ENCODE measurements at places on chromosomes 5 and 9.

- DNase-seq, result no peak
Observed at GRCh38 chr5:19208397-19208796, 779.6 kb downstream of the CDH18 start.

DNA sequence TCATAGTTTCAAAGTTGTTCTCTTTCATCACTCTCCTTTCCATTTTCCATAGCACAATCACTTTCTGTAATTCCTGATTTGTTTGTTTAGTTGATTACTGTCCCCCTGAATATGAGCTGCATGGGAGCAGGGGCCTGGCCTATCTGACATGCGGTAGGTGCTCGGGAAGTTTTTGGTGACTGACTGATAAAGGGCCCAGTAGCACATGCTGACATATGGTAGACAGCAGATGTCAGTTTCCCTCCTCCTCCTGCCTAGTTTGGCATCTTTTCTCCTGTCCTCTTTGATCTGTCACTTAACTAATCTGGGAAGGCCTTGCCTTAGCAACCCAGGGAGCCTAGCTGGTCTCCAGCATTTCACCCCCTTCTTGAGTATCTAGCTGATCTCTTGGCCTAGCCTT lies 14.4 kb downstream of the GALNT12 start:
- DNase-seq, result no peak

- DNase-seq, result no peak
Observed at GRCh38 chr5:141807329-141807728, 70.9 kb downstream of the PCDH1 start.

DNA sequence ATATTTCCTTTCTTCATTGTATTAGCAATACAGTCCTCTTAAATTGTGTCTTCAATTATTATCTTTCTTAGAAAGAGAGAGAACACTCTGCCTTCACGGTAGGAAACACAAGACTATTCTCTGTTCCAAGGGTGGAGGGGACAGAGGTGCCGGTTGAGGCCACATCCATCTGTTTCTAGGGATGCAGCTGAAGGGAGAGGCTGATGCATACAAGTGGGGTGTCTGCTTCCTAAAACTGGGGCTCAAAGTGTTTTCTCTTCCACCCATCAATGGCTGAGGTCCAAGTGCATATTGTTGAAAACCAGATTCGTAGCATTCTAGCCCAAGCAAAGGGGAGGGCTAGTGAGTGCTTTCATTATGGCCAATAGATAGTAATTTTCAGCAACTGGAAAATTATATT lies 9.5 kb downstream of the IRX2 start:
- DNase-seq, result no peak

DNA sequence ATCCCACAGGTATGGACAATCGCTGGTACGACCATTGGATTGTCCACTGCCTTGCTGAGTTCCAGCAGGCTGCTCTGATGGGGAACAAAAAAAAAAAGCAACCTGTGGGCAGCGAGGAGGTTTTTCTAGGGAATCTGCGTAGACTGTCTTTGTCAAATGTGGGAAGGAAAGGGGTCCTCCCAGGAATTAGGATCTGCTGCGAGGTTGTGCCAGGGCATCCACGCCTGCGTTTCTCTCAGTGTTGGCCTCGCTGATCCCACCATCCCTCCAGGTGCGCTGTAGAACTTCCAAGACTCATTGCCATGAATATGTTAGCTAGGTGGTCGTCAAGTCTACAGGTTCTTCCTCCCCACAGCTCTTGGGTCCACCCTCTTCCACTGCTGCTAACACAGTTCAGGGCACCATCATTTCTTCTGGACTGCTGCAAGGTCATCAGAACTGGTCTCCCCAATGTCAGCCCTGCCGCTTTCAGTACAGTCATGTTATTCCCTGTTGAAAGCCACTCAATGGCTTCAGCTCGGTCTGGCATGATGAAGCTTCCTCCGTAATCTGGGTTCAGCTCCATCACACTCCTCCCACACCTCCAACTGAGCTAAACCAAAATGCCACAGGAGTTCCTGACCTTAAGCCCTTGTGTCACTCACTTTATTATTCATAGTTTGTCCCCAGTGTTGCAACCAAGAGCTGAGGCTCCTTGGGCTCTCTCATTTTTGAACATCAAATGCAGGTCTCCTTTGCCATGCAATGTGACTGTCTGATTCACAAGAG lies 79.5 kb upstream of the DMRT1 start:
- no peak for DNase-seq

GRCh38 chr9:96766199-96766598 lies 11.7 kb downstream of the ZNF510 start:
- DNase-seq, result no peak

GRCh38 chr5:175893466-175893865 lies 22.1 kb downstream of the CPLX2 start:
- no peak for DNase-seq

DNA sequence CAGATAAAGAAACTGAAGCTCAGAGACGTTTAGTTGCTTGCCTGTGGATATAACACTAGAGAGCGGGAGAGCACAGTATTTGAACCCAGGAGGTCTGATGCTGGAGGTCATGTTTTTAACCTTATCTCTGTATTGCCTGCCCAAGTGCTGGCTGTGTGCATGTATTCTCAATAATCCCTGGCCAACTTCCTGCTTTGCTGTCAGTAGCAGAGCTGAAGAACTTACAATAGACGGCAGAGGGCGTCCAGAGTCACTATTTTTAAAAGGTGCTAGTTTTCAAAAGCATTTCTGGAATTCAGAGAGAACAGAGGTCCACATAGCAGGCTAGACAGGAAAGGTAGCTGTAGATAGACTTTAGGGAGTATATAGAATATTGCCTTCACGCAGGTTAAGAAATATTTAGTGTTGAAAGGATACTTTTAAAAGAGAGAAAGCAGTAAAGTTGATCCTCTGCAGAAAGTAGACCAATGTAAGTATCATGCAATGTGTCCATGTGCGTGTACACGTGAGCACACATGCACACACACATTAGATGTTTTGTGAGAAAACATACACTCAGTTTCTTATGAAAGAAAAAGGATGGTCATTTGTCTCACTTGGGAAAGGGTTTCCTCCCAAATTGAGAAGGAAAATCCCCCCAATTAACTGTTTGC lies 46.3 kb downstream of the PTCD2 start:
- no peak for DNase-seq

GRCh38 chr5:88813244-88813643 lies 69.7 kb downstream of the MEF2C start:
- no peak for DNase-seq

DNA sequence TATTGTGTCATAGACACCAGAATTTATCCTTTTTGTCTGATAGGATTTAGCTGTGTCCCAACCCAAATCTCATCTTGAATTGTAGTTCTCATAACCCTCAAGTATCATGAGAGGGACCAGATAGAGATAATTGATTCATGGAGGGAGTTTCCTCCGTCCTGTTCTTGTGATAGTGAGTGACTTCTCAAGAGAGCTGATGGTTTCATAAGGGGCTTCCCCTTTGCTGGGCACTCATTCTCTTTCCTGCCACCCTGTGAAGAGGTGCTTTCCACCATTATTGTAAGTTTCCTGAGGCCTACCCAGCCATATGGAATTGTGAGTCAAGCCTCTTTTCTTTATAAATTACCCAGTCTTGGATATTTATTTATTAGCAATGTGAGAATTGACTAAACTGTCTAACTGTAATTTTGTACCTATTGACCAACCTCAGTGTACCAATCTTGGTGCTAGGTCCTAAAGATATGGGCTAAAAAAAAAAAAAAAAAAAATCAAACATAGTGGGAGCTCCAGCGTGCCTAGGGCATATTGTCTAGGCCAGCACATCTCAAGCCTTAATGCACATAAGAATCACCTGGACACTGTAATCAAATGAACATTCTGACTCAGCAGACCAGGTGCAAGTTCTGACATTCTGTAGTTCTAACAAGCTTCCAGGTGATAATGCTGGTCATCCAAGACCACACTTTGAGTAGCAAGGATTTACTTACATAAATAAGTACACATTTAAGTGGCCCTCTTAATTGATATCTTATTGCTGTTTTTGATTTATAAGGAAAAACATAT lies 30.5 kb downstream of the ST8SIA4 start:
- DNase-seq, result no peak

DNA sequence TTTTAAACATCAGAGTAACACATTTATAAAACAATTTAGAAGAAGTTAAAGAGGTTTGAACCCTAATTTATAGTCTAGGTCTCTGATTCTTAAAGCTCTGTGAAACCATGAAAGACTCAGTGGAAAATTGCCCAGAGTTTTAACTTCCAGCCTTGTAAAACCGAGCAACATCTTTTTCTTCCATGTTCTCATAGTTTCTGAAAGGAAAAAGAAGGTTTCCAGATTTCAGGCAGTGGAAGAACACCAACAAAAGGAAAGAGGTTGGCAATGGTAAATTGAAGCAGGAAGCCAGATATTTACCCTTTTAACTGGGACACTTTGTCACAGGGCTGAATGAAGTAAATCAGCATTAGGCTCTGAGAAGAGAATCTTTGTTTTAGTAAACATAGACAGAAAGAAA lies 1999.3 kb downstream of the MAT2B start:
- DNase-seq, result no peak

DNA sequence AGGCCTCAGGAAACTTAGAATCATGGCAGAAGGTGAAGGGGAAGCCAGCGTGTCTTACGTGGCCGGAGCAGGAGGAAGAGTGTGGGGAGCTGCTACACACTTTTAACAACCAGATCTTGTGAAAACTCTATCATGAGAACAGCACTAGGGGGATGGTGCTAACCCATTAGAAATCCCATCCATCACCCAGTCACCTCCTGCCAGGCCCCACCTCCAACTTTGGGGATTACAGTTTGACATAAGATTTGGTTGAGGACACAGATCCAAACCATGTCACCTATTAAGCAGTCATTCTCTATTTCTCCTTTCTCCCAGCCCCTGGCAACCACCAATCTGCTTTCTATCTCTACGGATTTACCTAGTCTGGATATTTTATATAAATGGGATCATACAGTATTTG lies 26.9 kb downstream of the PBX3 start:
- no peak for DNase-seq

GRCh38 chr5:2549900-2550299 lies 201.6 kb downstream of the IRX2 start:
- no peak for DNase-seq

DNA sequence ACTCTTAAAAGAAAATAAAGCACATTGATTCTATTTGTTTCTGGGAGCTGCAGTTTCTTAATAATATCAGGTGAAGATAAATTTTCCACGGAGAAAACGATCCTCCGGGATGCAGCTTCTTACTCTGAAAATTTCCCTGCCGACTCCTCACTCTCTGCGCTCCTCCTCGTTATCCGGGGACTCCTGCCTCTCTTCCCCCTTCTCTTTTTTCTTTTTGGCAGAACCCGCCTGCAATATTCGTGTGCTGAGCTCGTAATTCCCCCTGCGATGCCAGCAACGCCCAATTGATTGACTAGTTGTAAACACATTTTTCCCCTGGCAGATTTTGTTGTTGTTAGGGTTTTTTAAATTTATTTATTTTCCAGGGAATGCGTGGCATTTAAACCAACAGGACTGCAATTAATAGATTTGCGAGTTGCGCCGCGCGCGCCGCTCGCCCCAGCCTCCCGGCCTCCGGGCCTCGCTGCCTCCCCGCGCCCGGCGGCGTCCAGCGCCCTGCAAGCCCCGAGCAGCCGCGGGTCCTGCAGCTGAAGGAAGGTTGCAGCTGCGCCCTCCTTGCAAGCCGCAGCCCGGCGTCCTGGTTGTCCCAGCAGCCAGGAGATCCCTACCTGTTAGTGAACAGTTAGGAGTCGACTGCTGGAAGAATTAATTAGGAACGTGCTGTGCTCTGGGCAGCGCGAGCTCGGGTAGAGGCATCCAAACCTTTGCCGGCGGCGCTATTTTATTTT lies 2.2 kb downstream of the NTNG2 start:
- no peak for DNase-seq

GRCh38 chr9:650362-650761 lies 191.1 kb upstream of the DMRT1 start:
- no peak for DNase-seq

GRCh38 chr9:33082538-33083326 lies 6.3 kb upstream of the SMU1 start:
- DNase-seq, result no peak

DNA sequence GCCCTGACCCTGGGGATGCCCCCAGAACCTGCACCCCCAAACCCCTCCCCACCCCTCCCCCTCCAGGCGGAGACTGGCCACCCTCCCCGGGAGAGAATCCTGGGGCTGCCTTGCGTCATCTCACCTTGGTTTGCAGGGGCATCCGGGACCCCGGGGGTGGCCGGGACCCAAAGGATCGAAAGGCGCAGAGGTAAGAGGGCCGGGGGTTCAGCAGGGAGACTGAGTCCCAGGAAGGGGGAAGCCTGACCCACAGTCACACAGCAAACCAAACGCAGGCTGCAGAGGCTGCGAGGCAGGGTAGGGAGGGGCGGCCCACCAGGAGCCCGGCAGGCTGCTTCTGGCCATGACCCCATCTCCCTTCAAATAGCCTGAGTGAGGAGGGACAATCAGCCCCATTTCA lies 33.8 kb upstream of the ORM1 start:
- no peak for DNase-seq

DNA sequence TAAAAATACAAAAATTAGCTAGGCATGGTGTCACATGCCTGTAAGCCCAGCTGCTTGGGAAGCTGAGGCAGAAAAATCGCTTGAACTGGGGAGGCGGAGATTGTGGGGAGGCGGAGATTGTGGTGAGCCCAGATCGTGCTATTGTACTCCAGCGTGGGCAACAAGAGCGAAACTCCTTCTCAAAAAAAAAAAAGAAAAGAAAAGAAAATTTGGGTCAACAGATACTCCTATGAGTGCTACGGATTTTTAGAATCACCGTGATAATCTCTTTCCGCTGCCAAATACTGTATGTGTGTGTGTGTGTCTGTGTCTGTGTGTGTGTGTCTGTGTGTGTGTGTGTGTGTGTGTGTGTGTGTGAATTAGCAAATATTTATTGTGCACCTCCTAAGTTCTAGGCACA lies 64.4 kb downstream of the ARRDC3 start:
- DNase-seq, result no peak

DNA sequence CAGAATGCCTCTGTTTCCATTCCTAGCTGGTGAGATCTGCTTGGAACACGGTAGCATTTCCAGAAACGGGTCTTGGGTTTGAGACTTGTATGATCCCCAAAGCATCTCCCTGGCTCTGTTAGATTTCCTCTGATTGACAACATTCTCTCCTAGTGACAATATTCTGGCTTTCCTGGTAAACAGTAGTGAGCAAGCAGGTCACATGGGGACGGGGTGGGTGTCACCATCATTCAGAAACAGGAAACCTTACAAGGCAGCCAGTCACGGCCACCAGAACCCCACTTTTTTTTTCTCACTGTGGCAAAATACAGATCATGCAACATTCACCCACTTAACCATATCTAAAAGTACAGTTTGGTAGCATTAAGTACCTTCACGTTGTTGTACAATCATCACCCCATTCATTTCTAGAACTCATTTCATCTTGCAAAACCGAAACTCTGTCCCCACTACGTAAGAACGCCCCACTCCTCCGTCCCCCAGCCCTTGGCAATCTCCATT lies 90.1 kb upstream of the LMX1B start:
- DNase-seq, result no peak

- no peak for DNase-seq
Observed at GRCh38 chr9:75019654-75020053, 8.4 kb downstream of the CARNMT1 start.

DNA sequence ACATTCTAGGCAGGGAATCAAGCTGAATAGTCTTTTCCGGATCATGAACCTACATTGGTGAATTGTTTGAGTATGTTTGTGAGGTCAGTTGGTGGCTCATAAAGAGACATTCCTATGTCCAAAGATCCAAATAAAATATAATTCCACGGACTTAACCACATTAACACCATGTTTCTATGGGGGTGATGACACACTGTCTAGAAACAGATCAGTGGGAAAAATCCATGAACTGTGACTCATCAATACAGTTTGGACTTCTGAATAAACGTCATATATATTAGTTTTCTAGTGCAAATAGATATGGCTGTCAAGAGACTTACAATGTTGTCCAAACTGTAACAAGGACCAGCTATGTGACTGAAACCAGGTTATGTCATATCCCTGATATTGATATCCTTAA lies 509.9 kb upstream of the TYRP1 start:
- no peak for DNase-seq
